ENCODE measurements at places on chromosomes 2 and 18.

DNA sequence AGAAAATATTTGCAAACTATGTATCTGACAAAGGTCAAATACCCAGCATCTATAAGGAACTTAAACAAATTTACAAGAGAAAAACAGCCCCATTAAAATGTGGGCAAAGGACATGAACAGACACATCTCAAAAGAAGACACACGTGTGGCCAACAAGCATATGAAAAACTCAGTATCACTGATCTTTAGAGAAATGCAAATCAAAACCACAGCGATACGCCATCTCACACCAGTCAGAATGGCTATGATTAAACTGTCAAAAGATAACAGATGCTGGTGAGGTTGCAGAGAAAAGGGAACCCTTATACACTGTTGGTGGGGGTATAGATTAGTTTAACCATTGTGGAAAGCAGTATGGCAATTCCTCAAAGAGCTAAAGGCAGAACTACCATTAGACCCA is 64.3 kb upstream of the RBMS1 start:
- no peak for DNase-seq

- DNase-seq, result no peak
These were observed 322.3 kb upstream of the SETBP1 start for GRCh38 chr18:44358402-44358801.

- DNase-seq, result no peak
These were observed 40.7 kb downstream of the ATIC start for GRCh38 chr2:215352602-215353001.

GRCh38 chr18:45357686-45358470 is 257.4 kb upstream of the SLC14A2 start:
- no peak for DNase-seq

GRCh38 chr2:106106622-106107508 is 87.2 kb downstream of the UXS1 start:
- no peak for DNase-seq

- DNase-seq, result no peak
These were observed 36.1 kb downstream of the TEX51 start for GRCh38 chr2:126934809-126935208.

DNA sequence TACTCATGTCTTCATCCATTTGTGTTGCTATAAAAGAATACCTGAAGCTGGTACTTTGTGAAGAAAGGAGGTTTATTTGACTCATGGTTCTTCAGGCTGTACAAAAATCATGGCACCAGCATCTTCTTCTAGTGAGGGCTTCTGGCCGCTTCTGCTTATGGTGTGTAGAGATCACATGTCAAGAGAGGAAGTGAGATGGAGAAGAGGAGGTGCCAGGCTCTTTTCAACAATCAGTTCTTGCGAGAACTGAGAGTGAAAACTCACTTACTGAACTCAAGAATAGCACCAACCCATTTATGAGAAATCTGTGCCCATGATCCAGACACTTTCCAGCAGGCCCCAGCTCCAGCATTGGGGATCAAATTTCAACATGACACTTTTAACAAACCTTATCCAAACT is 30.0 kb upstream of the BARD1 start:
- no peak for DNase-seq

- DNase-seq, result no peak
These were observed 56.9 kb downstream of the WDSUB1 start for GRCh38 chr2:159229476-159230144.

GRCh38 chr2:63053889-63054602 is 3.4 kb downstream of the OTX1 start:
- no peak for DNase-seq

- DNase-seq, result no peak
These were observed 194.8 kb downstream of the LNPK start for GRCh38 chr2:175807031-175807873.

DNA sequence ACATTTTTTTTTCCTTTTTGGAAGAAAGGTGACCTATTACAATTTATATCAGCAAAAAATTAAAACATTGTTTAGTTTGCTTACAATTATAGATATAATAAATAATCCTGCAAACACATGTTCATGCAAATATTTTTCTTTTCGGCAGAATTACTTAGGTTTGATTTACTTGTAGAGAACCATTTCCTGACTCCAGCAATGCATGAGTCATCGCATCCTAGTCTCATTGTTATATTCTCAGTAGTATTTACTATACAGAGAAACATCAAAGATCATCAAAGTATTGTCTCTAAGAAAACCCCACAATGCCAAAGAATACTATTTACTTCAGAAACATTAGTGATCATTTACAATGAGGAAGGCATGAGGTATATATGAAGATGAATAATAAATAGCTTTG is 40.4 kb upstream of the MTIF2 start:
- peak; percentile 22 for DNase-seq

- no peak for DNase-seq
These were observed 115.2 kb downstream of the GFPT1 start for GRCh38 chr2:69271831-69272257.

GRCh38 chr2:97727296-97727695 is 13.9 kb downstream of the ZAP70 start:
- no peak for DNase-seq

GRCh38 chr2:101960819-101961337 is 30.9 kb upstream of the IL1R2 start:
- DNase-seq, result no peak

DNA sequence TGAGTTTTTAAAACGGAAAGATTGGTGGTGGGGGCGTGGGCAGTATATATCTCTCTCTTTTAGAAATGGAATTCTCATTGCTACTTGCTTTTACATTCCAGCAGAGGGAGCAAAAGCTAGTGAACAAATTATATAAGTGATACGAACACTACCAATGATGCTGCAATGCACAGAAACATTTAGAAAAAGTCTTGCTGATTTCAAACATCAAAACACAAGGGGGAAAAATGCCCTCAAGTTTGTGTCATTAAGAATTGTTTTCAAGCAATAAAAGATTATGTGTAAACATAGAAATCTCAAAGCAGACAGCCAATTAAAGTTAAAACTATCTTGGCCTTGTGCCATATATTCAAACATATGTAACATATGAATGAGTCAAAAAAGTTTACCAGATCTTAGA is 296.3 kb upstream of the KCNJ3 start:
- DNase-seq, result no peak

DNA sequence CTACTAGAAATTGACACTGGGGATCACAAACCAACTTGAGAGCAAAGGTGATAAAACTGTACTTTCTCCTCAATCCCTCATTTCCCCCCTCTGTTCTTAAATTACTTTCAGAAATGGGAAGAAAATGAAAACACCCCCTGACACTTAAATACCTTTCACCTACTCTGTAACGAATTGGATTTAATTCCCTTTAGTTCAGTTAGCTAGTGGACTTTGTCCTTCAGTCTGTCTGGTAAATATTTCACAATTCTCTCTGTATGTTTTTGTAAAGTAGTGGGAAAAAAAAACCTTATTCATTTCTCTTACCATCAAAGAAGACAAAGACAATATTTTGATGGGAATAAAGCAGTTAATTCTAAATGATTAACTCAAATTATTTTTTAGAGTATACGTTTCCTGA is 85.7 kb downstream of the CDH2 start:
- no peak for DNase-seq

GRCh38 chr2:186771395-186771794 is 77.5 kb downstream of the FAM171B start:
- DNase-seq, result no peak

GRCh38 chr2:43225093-43225787 is 1.2 kb downstream of the ZFP36L2 start:
- peak; percentile 66 for DNase-seq

GRCh38 chr18:68713796-68714195 is 1.1 kb downstream of the TMX3 start:
- DNase-seq, result no peak

DNA sequence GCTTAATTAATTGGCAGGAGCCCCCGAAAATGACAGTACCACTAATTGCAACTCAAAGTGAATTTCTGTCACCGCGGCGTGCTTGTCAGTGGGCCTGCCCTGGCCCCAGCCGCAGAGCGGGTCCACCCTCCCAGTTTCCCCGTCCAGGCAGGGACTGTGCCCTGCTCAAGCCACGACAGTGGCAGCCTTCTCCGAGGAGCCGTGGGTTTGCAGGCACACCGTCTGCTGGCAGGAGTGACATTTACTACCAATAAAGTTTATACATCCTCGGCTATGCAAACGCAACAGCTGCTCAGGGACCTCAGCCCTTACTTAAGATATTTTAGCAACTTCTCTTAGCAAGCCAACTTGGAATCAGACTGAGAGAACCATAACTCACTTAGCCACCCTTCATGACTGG is 112.7 kb downstream of the GBX2 start:
- no peak for DNase-seq

DNA sequence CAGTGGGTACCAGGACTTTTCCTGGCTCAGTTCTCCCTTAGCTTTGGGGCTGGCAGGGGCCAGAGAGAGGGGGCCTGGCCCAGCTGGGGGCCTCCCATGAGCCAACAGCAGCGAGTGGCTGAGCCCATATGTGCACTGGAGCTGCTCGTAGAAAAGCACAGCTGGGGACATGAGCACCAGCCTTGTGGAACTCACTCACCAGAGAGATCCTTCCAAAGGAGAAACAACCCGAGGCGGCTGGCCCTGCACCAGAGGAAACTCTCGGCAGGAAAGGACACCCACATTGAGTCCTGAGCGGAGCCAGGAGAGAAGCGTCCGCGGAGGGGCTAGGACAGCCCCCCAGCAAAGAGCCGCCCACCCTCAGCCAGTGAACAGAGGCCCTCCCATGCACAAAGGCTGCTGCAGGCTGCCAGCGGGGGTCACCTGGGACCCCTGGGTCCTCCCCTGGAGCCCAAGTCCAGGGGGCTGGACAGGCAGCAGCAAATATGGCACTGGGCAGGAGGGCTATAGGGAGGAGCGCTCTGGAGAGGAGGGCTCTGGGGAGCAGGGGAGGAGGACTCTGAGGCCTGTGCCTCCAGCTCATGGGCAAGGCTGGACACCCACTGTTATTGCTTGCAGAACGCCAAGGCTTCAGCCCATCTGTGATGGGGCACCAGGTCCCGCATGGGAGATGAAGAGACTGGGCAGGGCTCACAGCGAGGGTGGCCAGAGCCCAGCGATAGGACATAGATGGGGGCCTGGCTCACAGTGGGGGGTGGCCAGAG is 42.1 kb upstream of the SNED1 start:
- no peak for DNase-seq

- DNase-seq, result no peak
These were observed 89.1 kb downstream of the AKAIN1 start for GRCh38 chr18:5107988-5108387.

DNA sequence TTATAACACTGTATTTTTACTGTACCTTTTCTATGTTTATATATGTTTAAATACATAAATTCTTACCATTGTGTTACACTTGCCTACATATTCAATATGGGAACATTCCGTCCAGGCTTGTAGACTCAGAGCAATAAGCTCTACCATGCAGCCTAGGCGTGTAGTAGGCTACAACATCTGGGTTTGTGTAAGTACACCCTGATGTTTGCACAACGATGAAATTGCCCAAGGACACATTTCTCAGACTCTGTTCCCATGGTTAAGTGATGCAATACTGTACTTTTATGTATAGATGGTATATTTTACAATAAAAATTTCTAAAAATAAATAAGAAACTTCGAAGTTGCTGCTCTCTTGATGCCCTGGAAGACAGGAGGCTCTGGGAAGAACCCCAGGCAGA is 38.4 kb downstream of the YPEL5 start:
- DNase-seq, result no peak

- no peak for DNase-seq
These were observed 182.7 kb downstream of the ETAA1 start for GRCh38 chr2:67579806-67580205.

DNA sequence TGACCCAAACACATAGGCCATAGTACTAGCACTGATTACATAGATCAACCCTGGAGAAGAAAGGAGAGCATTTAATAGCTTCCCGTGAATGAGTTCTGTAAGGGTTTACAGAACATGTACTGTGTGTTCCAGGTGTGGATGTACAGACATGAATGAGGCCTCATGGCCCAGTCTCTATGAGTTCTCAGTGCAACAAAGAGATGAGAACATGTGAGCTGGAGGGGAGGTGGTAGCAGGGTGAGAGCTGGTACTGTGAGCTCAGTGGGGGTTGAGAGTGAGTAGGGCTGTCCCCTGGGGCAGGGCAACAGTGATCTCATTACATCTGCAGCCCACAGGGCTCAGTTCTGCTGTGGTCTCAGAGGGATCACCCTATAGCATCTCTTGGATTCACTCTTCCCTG is 42.6 kb upstream of the SPRED2 start:
- no peak for DNase-seq

DNA sequence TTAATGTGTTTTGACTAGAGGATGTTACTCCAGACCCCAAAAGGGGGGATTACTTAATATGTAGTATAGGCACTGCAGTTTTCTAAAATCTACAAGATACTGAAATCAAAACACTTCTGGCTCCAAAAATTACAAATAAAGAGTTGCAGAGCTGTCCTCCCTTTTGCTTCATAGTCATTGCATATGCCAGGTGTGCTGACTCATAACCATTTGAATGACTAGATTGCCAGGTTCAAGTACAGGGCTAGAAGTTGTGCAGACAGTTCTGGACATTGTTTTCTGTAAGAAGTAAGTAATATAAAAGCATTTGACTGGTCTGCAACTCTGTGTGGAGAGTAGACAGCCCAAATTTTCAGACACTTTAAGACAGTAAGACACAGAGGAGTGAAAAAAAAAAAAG is 6.7 kb downstream of the CWC22 start:
- DNase-seq, result no peak

- no peak for DNase-seq
These were observed 25.1 kb upstream of the GPR75 start for GRCh38 chr2:53884883-53885282.

GRCh38 chr2:127027715-127028114 is 79.2 kb downstream of the BIN1 start:
- no peak for DNase-seq

DNA sequence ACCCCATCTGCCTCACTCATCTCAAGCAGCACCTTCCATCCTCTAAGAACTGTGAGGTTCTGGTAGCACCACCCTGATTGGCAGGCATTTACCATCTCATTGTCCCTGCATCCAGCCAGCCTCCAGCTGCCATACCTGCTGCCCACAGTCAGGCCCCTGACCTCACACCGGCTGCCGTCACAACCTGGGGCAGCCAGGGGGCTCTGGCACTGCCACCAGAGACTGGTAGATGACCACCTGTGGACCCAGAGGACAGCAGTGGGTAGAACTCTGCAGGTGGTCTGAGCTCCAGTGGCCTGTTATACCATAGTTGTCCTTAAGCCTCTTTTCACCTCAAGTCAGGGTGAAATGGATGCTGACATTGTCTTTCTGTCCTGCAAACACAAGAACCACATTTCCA is 69.4 kb downstream of the POLE4 start:
- no peak for DNase-seq

Data from CD4-positive, alpha-beta T cell treated with Interleukin-2 at 100 ng/mL for 4 hours (primary cell).